ENCODE measurements at places on chromosomes 7 and 10.
A peak's percentile ranks its signal among the peaks of the same experiment; 100 is the strongest.

DNA sequence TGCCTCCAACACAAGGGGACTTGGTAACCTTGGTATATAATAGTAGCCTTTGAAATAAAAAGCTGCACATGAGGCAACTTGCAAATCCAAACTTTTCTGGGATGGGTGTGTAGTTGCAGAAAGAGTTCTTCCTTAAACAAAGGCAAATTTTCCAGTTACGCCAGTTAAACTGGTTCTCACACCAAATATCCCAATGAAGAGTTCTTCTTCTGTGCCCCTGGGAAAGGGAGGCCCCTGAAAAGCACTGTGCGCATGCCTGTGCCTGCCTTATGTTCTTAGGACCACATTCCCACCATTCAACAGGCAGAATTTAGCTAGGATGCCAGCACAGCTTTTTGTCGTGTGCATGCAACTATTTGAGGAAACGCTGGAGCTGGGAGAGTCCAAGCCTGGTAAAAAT lies 164.8 kb upstream of the SLC25A13 start:
- no peak for DNase-seq

GRCh38 chr7:101866328-101866727 lies 48.9 kb downstream of the CUX1 start:
- DNase-seq, result no peak

DNA sequence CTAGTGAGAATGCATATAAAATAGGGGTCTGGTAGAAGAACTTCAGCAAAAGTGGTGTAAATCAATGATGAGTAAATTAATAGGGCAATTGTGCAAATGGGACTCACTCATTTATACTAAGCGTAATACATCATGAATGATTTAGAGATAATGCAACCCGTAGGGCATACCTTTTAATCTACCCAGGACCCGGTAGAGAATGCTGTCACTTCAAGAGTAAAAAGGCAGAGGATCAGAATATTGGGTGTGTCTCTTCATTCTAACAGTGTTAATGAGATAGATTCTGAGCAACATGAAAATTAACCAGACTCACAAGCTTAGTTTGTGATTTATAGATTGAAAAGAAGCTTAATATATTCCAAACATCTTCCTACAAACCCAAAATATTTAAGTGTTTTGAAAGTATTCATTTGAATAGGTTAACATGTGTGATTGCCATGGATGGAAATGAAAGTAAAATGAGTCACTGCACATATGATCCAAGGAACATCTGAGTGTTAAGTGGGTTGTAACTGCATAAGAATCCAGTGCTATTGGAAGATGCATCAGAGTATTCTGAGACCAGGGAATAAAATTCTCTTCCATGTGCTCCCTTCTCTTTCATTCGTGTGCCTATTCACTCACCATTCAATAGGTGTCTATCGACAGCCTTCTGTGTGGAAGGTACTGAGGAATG lies 690.6 kb downstream of the AUTS2 start:
- DNase-seq, result no peak

DNA sequence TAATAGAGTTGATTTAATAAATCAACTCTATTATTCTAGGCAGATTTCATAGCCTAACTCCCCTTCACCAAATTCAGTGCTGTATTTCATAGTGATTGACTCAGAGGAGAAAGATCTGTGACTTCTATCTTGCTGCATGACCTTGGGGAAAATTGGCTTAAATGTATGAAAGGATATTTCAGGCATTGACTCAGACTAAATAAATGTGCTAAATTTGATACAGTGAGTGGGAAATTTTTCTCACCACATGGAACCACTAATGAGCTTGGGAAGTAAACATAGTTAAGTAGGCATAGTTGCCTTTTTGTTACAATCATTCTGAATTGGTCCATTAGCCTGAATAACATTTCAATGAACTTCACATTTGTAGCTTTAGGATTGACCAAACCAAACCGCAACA lies 89.0 kb upstream of the PRPS1L1 start:
- no peak for DNase-seq

DNA sequence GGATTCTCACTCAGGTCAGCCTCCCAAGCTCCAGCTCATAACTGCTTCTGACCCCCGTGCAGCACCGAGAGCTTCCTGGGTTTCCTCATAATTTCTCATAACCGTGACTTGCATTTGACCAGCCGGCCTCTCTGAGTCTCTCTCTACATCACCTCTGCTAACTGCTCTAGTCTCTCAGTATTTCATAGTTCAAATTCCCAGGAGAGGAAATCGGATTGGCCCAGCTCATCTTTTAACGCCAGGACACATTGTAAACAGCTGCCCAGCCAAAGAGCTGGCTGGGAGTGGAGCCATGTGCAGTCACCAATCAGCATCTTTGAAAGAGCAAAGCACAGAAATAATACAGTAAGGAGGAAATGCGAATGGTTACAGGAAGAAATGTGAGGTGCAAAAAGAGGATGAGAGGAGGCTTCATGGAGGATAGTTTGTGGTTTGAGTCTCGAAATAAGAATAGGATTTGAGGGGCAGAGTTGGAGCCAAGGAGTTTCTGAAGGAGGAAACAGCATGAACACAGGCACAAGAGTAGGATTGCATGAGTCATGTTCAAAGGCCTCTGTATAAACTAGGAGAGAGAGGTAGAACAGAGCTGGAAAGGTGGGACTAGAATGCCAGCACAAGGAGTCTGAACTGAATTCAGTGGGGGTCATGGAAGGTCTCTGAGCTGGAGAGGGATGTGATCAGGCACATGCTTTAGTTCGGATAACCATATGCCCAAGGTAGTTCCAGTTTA lies 15.2 kb upstream of the LBX1 start:
- DNase-seq, result no peak

GRCh38 chr10:88198023-88198422 lies 334.6 kb downstream of the PTEN start:
- no peak for DNase-seq

- peak; percentile 15 for DNase-seq
Observed at GRCh38 chr10:80412486-80412885, 4.1 kb downstream of the PRXL2A start.

GRCh38 chr7:5296611-5297226 lies 14.0 kb downstream of the SLC29A4 start:
- no peak for DNase-seq

DNA sequence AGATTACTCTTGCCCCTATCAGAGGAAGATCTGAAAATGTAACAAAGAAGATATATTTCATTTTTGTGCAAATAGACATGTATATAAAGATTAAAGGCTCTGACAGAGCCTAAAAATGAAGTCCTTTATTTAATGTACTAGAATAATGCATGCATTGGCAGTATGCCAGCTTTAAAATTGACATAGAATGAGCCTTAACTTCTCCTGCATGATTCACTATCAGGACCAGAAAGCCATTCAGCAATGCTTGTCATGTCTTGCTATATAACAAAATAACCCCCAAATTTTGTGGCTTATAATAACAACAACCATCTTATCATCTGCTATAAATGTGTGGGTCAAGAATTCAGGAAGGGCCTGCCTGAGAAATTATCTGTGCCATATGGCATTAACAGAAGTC lies 411.9 kb downstream of the GRM8 start:
- DNase-seq, result no peak

- no peak for DNase-seq
Observed at GRCh38 chr7:47561715-47562446, 20.0 kb downstream of the TNS3 start.

DNA sequence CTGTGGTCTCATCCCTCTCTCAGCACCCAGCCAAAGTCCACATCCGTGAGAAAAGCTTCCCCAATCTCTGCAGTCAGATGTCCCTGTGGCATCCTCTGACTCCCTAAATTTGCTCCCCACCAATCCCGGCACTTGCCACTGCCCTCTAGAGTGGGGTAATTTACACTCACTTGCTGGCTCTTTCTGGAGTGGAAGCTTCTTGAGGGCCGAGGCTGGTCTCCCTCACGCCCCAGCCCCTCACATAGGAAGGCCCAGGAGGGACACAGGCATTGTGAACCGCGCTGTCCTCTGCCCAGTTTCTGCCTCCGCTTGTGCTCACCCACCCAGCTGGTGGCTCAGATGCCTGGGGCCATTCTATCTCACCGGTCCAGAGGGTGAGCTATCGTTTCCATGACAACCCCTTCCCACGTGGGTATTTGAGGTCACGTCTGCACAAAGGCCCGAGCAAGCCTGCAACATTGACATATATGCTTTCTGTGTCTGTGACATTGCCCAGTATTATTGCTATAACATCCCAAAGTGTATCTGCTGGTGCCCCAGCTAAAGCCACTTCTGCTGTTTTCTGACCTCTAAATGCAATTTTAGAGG lies 97.3 kb upstream of the CTBP2 start:
- no peak for DNase-seq

- no peak for DNase-seq
Observed at GRCh38 chr7:121341933-121342332, 13.1 kb downstream of the WNT16 start.

GRCh38 chr10:73983096-73984047 lies 14.5 kb upstream of the VCL start:
- DNase-seq, result no peak

DNA sequence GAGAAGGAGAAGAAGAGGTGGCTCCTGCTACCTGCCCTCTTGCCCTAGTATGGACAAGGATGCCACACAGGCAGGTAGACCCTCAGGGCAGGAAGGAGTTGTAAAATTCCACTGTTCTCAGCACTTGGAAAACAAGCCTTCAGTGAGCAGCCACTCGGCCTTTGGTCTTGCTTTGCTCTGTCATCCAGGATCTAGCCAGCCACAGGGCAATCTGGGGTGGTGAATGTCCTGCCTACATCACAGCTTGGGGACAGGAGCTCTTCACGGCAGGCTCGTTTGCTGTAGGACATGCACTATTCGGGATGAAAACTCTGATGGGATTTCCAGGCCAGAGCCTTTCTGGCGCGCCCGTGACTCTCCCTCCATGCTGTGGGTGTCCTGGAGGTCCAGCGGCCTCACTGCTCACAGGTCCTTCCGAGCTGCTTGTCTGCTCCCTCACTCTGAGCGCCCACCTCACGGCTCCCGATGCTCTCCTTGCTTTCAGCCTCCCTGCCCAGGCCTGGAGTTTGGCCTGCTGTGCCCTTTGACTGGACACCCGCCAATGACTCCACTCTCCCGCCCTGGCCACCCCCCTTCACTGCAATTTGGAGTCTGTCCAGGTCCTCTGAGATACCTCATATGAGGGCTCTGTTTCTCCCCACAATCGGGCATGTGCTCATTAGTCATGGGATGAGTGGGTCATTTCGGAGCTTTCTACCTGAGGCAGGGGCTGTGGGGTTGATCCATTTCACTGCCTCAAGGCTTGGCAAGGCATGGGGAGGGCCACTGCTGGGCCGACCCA lies 227.2 kb upstream of the GRB10 start:
- DNase-seq, result no peak

GRCh38 chr10:47198221-47198620 lies 101.8 kb upstream of the GDF10 start:
- no peak for DNase-seq

GRCh38 chr10:75514830-75515229 lies 83.4 kb downstream of the LRMDA start:
- no peak for DNase-seq

- no peak for DNase-seq
Observed at GRCh38 chr10:68435803-68436202, 28.7 kb upstream of the RUFY2 start.

- DNase-seq, result no peak
Observed at GRCh38 chr7:50915621-50916020, 132.9 kb upstream of the GRB10 start.

DNA sequence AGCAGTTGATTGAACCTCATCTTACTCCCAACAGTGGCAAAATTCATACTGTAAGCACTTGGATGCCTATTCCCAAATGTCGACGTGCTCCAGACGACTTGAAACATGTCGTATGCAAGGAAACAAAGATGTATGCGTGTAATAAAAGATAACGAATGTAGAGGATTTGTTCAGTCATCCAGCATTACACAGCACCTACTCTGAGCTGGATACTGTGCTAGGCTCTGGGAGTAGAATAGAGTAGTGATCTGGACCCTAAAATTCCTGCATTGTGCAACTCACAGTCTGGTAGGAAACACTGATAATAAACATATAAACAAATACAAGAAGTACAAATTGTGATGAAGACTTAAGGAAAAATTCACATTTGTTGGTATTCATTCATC lies 5.6 kb upstream of the TBX20 start:
- no peak for DNase-seq

Data from NCI-H510A treated with DMSO at 0.1 percent for 48 hours (cell line).